IPS DF 19.7 (cell line): ENCODE measurements at places on chromosomes 3 and 15.

GRCh38 chr15:57540736-57541135, 51.0 kb upstream of the MYZAP start:
- no peak for DNase-seq

- DNase-seq: no peak
These were observed 15.2 kb upstream of the CD47 start for GRCh38 chr3:108106031-108106430.

- no peak for DNase-seq
These were observed 127.9 kb downstream of the MITF start for GRCh38 chr3:69866988-69867720.

- DNase-seq: no peak
These were observed 101.3 kb downstream of the DPH6 start for GRCh38 chr15:35444557-35445204.

DNA sequence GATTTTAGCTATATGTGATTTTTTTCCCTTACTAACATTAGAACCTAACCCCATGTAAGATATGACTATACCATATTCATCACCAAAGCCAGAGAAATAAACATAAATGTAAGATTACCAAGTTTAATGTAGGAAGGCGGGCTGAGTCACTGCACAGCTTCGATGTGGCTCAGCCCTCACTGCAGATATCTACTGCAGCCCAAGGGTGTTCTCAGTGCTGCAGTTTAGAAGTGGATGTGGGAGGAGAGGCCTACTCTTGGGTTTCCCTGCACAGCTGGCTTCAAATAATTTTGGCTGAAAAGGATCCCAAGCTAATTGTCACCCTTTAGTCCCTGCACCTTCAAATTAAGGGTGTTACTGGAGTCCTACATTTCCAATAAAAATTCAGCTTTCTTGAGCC, 9.3 kb downstream of the ARPP19 start:
- DNase-seq: no peak

- DNase-seq: no peak
These were observed 15.8 kb downstream of the TCF12 start for GRCh38 chr15:56934269-56934668.

- no peak for DNase-seq
These were observed 77.5 kb downstream of the PCCB start for GRCh38 chr3:136327671-136328070.

DNA sequence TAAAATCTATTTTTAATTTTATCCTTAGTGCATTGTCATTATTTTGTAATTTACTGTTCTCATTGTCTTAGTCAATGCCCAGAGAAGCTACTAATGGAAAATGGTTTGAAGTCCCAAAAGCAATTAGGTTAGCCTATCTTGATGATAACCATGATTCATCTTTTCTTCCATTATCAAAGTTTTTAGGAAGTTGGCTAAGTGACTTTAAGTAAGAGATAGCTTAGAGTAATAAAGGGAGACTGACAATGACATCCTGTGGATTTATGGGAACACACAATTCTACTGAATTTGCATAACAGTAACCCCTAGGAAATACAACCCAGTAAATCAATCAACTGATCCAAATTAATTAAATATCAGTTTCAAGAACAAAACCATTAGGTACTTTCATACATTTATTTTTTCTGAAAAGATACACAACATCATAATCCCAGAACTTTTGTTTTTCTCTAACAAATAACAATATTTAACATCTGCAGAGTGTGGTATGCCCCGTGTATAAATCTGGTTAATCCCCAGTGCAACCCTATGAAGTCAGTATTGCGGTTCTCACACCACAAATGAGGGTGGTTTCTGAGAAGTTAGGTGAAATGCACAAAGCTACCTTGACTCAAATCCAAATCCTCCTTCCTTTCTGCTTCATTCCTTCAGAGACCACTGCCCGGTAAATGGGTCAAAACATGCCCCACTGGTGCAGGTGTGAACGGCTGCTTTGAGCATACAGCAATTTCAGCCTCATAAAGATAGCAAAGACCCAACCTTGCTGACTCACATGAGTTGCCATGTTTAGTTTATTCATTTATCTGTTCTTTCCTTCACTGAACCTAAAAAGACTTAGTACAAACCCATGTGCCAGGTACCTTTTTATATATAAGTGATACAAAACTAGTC, 202.1 kb downstream of the TBL1XR1 start:
- no peak for DNase-seq

GRCh38 chr3:15050405-15051092, 14.6 kb downstream of the MRPS25 start:
- no peak for DNase-seq

GRCh38 chr3:183513046-183513706, 42.3 kb downstream of the KLHL6 start:
- no peak for DNase-seq

GRCh38 chr3:118573912-118574311, 460.7 kb downstream of the IGSF11 start:
- no peak for DNase-seq

GRCh38 chr3:126546013-126546412, 12.7 kb downstream of the C3orf22 start:
- DNase-seq: no peak

- DNase-seq: no peak
These were observed 581 bp downstream of the IP6K1 start for GRCh38 chr3:49785565-49786356.

DNA sequence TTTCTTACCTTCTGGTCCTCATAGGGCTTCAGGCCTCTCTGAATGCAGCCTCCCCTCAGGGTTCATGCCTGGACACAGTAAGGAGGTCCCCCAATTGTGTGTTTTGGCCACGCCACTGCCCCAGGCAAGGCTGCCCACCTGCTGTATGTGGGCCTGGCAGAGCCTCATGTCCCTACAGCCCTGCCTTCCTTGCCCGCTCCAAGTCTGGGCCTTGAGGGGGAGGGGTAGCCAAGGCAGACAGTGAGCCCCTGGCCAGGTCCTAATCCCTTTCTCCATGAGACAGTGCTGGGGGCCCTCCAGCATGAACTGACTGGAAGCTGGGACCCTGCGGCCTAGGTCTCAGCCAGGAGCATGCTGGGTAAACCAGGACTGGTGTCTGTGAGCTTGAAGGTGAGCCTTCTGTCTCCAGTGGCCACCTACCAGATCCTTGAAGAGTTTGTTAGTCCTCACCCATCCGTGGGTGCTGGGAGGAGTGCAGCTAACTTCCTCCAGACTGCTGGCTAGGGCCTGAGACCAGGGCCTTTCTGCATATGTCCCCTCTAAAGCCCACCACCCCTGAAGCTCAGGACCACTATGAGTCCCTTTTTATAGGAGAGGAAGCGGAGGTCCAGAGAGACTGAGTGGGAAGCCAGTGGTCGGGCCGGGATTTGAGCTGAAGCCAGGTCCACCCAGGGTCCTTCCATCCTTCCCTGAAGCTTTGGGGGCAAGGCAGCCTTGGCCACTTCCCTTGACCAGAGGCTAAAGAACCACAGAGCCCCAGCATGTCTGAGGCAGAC, 8.7 kb downstream of the ZBTB47 start:
- no peak for DNase-seq

DNA sequence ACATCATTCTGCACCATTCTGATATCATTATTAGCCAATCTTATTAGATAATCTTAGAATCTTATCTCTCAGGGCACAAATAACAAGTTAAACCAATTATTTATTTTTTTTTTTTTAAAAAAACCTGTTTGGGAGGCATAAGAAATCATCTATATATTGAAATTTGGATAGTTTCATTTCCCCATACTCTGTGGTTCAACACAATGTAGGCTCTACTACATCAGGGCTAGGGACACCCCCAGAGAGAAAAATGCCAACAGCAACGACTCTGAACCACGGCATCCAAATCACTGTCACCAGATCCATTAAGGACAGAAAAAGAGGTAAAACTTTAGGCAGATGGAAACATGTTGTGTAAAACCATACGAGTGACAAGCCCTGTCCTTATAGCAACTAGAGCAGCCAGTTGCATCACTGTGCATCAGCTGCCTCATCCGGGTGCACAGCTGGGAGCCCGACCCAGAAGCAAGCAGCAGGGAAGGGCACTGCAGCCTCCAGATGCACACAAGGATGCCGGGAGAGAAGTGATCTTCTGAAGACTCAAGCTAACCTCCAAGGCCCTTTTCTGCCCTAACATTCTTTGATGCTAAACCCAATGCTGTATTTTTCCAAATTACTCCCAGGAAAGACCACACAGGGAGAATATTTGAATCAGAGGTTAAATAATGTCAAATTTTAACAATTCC, 381.1 kb downstream of the CTNNB1 start:
- no peak for DNase-seq

- DNase-seq: peak; percentile 33
These were observed 191.9 kb downstream of the STT3B start for GRCh38 chr3:31724651-31725050.

DNA sequence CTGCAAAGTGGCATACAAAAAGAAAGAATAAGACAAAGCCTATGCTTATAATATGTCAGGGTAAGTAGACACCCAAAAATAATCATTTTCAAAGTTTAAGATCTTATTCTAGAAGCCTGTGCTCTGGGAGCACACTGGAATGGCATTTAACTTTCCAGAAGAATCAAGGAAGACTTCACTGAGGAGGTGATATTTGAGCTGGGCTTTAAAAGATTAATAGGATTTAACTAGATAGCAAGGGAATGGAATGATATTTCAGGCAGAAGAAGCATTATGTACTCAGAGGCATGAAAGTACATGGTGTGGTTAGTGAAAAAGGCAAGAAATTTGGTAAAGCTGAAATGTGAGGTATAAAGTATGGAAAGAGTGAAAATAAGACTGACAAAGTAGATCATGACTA, 106.8 kb downstream of the ZBTB20 start:
- no peak for DNase-seq

DNA sequence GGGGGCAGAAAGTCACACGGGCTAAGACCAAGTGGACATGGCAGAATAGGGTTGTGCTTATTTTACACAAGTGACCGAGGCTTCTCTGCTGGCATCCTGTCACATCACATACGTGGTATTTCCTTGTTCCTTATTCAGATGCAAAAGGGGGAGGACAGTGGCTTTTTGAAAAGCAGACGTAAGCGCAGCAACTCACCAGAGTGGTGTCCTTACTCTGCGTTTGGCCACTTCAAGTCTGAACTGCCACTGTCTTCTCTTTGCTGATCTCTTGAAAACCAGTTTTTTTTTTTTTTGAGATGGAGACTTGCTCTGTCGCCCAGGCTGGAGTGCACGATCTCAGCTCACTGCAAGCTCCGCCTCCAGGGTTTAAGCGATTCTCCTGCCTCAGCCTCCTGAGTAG, 113.2 kb downstream of the SOX2 start:
- peak; percentile 33 for DNase-seq

GRCh38 chr3:50807266-50807665, 132.5 kb downstream of the DOCK3 start:
- DNase-seq: no peak

GRCh38 chr3:243356-243725, 46.8 kb downstream of the CHL1 start:
- no peak for DNase-seq

DNA sequence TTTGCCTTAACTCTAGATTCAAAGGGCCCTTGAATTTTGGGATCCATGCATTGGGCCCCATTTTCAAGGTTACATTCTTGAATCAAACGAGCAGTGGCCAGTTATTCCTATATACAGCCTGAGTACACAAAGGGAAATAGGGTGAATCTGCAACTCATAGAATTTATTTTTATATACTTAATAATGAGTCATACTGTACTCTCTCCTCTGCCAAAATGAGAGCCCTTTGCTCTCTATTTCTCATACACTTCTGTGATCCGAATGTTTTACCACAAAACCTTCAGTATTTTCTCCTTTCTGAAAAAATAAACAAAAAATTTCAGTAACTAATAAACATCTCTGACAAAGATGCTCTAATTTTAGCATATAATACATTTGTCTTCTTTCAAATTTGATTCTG, 116.7 kb downstream of the SERPINI1 start:
- no peak for DNase-seq

DNA sequence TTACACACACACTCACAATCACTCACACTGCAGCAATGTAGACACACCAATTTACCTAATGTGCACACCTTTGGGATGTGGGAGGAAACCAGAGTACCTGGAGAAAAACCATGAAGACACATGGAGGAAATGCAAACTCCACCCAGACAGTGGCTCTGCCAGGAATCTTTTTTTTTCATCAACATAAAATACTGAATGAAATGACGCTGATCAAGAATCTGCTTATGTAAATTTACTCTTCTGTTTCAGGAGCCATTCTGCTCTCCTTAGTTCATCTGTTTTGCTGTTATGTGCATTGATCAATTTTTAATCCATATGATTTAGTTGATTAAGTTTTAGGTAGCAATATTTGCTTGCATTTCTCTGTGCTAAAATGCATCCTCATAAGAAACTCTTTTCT, 414.2 kb upstream of the CCDC54 start:
- DNase-seq: no peak

GRCh38 chr3:38521391-38521987, 25.3 kb downstream of the EXOG start:
- peak; percentile 64 for DNase-seq

DNA sequence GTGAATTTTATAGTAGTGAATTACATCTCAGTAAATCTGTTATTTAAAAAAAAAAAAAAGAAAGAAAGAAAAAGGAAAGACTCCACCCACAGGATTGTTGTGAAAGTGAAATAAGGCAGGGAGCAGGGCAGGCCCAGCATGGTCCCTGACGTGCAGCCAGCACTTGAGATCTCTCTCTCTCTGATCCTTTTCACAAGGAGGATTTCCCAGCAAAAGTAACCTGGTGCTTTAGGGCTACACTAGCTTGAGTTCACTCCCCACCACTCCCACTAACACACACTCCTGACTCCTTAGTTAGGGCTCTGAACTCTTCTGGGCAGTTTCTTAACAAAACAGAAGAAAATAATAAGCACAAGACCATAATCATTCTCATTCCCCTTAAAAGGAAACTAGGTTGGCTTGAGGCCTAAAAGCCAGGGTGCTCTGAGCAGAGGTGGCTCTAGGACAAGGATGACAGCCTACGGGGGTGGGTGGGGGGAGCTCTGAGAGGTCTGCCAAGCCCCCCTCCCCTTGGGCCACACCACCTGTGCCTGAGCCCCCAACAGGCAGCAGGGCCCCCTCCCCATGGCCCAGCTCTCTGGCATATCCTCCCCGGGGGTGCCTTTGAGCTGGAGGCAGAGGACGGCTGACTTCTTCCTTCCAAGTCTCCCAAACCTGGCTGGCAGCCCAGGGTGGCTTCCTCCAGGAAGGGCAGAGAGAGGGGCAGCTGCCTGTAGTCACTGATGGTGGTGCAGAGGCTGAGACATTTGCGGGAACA, 856 bp downstream of the TMEM40 start:
- no peak for DNase-seq

- DNase-seq: no peak
These were observed 50.9 kb downstream of the ARPP21 start for GRCh38 chr3:35690271-35690670.

GRCh38 chr3:197305854-197306253, 7.4 kb upstream of the DLG1 start:
- DNase-seq: no peak

- no peak for DNase-seq
These were observed 47.1 kb downstream of the DAPK2 start for GRCh38 chr15:63999177-63999576.

- DNase-seq: no peak
These were observed 146.6 kb upstream of the P2RY1 start for GRCh38 chr3:152688313-152688712.

- no peak for DNase-seq
These were observed 177.9 kb upstream of the TLE3 start for GRCh38 chr15:70275461-70276138.

- no peak for DNase-seq
These were observed 437.2 kb downstream of the EPHB1 start for GRCh38 chr3:135232226-135232625.
